ENCODE measurements at places on chromosomes 6 and 20.

- DNase-seq: no peak
Observed at GRCh38 chr20:19016140-19016497, 196.3 kb upstream of the SLC24A3 start.

DNA sequence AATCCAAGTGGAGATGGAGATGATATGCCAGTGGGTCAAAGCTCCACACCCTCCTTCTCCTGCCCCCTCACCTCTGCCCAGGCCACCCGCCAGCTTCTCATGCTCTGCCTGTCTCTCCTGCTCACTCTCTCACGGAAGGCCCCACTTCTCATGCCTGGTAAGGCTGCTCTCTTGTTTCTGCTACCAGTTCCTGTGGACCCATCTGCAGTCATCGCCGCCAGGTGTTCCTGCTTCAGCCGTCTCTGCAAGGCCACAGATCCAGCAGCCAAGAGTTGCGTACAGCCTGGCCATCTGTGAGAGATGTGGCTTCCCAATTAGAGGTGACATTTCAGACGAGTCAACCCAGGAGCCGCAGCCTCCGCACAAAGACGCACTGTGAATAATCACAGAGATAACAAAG is 40.8 kb upstream of the NXT1 start:
- DNase-seq: no peak

GRCh38 chr6:10385524-10386132 is 29.2 kb downstream of the TFAP2A start:
- no peak for DNase-seq

- no peak for DNase-seq
Observed at GRCh38 chr6:143619824-143620401, 57.9 kb upstream of the PHACTR2 start.

- DNase-seq: peak; percentile 42
Observed at GRCh38 chr6:159008656-159009288, 8.8 kb upstream of the RSPH3 start.

GRCh38 chr6:151330130-151330696 is 61.1 kb downstream of the ZBTB2 start:
- no peak for DNase-seq

GRCh38 chr6:83226517-83226916 is 33.4 kb downstream of the RWDD2A start:
- no peak for DNase-seq

GRCh38 chr6:31575335-31575901 is at the start of gene TNF:
Gene TNF, plus strand, starts transcription at chr6:31575565. Its CDS starts 177 bp downstream, at chr6:31575742.
- no peak for DNase-seq

DNA sequence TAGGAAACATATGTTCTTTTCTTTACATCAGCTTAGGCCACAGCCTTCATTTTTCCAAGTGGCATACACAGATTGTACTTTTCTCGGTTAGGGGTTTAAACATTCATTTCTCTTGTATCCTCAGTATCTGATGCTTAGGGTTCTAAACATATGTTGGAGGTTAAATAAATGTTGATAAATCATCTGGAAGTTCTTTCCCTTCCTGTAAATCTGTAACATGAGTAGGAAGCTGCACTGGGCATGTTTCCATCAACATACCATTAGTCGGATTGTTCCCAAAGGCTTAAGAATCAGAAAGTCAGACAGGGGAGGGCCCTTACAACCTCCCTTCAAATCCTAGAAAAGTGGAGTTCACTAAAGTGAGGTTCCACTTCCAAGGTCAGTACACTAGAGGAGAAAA is 54.8 kb upstream of the BCLAF1 start:
- no peak for DNase-seq

- DNase-seq: no peak
Observed at GRCh38 chr6:1558388-1558787, 51.3 kb upstream of the FOXC1 start.

GRCh38 chr6:64006246-64006645 is 370.6 kb downstream of the PHF3 start:
- no peak for DNase-seq

DNA sequence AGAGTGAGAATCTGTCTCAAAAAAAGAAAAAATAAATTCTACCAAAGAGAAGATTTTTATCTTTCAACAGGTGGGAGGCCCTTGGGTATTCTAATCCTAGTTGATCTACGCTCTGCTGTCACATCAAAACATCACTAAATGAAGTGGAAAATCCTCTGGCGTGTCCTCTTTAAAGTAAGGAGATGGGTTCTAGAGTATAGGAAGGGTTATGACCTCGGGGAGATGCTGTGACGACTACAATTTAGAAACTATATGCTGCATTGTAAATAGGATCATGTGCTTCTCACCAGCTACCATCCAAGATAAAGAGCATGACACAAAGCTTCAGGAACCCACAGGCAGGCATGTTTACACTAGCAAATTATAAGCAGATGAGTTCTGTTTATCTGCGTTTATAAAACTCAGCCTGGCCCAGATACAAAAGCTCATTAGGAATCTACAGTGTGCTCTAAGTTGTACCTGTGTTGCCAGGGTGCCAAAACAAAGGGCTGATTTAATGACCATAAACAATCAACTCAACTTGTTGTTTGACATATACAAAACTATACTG is 197.1 kb upstream of the PLN start:
- peak; percentile 92 for DNase-seq

DNA sequence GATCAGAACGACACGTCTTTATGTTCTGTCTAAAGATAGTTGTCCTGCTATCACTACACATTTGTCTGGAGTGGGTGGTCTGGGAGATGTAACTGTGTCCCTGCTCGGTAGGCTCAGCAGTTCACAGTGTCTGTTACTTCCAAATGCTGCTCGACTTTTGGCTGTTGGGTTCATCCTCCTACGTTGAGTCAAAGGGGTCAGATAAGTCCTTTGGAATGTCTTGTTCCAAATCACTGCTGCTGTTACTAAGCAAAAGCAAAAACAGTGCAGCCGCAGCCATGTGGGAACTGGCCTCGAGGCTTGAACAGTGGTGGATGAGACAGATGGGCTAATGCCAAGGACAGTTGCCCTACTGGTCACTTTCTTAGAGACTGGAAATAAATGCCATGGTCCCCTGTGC is 272.2 kb upstream of the MAP3K7 start:
- DNase-seq: no peak

DNA sequence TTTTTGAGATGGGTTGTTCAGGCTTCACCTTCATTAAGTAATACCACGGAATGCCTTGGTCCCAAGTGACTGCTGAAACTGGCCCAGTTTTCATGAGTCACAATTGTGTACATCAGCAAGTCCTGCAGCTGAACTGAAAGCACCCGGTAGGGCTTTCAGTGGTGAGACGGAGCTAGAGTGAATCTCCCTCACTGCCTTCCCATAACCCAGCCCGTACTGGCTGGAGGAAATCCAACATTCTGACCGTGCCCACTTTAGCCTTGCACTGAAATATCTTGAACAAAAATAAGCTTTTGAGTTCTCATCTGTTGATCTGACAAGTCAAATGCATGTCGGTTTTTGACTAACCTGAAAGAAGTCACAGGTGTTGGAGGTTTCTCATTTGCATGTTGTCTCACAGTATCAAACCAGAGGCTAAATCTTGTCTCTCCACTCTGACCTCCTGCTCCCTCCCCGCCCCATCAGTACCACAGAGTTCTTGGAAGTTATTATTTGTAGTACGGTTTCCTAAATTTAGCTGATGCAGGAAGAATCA is 35.9 kb downstream of the DUSP22 start:
- no peak for DNase-seq

DNA sequence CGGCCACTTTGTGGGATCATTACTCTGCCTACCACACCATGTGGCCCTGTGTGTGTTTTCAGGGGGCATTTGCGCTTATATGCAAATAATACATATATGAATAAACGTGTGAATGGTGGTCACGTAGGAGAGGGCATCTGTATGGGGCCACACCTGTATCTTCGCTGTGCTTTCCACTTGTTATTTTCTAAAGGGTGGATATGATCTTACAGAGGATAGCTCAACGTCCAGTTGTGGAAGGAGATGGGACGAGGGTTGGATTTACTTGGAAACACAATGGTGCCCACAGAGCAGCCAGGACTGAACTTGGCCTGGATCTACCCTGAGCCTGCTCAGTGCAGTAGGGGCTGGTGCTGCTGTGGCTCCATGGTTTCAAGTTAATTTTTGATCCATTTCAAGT is 93.3 kb downstream of the YTHDF1 start:
- DNase-seq: no peak

GRCh38 chr6:44004625-44005506 is 122.4 kb downstream of the MRPL14 start:
- no peak for DNase-seq

GRCh38 chr6:39137245-39137644 is 22.3 kb upstream of the SAYSD1 start:
- DNase-seq: no peak

DNA sequence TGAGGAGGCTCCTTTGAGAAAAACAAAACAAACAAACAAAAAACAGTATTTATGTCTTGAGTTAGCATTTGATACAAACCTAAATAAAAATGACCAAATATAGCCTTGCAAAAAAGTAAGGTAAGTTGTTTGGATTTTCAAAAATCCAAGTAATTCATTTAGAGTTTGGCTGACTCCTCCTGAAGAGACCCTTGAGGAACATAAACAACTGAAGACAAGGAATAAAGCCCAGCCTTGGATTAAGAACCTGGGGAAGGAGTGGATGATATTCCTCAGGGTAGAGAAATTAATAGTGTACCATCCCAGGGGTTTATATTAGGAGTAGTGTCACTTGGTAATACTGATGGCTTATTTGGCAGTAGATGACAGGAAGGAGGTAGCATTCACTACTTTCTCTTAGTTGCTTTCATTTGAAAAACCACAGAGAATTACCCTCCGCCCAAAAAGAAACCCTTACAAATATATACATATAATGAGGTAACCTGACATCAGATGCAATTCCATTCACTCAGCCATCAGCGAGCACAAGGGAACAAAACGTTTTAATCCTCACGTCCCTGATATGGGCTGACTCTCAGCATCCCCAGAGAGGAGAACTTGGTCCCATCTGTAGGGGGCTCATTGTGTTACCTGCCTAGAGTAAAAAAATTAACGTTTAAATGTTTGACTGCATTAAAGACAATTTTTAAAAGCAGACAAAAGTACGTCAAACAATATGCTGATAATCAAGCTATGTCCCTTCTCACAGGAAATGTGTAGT is 57.0 kb downstream of the SOBP start:
- DNase-seq: no peak

DNA sequence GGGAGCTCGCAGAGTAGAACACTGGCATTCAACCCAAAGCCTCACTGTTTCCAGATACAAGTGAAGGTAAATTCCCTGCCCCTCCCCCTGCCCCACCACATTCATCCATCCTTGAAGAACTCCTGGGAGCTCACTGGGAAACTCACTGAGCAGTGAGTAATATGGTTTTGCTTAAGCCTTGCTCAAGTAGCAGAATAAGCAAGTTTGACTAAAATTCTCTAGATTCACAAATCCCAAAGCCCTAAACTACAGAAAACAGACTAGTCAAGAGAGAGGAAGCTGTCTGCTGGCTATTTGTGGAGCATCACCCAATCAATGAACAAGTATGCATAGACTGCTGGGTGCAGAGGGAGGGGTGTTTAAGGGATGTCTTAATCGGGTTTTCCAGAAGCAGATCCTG is 82.1 kb downstream of the UNC5CL start:
- DNase-seq: no peak

- peak; percentile 65 for DNase-seq
Observed at GRCh38 chr6:3458706-3459421, 2.0 kb upstream of the SLC22A23 start.

All from NCI-H526 treated with DMSO at 0.1 percent for 48 hours (cell line).